Activated CD4-positive, alpha-beta T cell treated with anti-CD3 and anti-CD28 coated beads for 24 hours (primary cell): ENCODE measurements at places on chromosomes 12 and 14.

GRCh38 chr14:69629225-69630127 is 18.1 kb downstream of the SUSD6 start:
- DNase-seq = no peak

DNA sequence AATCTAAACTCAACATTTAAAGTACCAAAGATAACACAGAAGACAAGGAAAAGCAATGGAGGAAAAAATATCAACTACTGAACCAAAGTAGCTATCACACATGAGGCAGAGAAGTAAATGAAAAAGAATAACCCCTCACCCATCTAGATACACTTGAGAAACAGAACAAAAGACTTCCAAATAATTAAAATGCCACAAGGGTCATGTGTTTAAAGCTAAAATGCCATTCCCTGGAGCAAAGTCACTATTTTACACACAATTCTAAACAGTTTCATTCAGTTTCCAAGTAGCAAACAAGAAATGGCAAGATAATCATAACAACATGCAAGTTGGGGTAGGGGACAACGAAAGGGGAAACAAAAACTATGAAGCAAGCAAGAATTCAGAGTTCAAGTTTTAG is 12.0 kb downstream of the OSBPL8 start:
- no peak for DNase-seq

DNA sequence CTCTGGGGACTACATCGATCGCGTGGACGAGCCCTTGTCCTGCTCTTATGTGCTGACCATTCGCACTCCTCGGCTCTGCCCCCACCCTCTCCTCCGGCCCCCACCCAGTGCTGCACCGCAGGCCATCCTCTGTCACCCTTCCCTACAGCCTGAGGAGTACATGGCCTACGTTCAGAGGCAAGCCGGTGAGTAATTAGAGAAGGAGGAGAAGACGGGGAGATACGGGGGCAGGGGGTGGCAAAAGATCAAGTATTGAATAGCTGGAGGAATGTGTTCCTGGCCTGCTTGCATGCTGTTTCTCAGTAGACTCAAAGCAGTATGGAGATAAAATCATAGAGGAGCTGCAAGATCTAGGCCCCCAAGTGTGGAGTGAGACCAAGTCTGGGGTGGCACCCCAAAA is 21.9 kb downstream of the OS9 start:
- DNase-seq = no peak

- DNase-seq = no peak
These were observed 3.6 kb upstream of the RHOF start for GRCh38 chr12:121796855-121797751.

GRCh38 chr14:106766145-106766544 is 1239.8 kb downstream of the TMEM121 start:
- DNase-seq = no peak

GRCh38 chr12:27861428-27862167 is 81.6 kb upstream of the MANSC4 start:
- DNase-seq = no peak

DNA sequence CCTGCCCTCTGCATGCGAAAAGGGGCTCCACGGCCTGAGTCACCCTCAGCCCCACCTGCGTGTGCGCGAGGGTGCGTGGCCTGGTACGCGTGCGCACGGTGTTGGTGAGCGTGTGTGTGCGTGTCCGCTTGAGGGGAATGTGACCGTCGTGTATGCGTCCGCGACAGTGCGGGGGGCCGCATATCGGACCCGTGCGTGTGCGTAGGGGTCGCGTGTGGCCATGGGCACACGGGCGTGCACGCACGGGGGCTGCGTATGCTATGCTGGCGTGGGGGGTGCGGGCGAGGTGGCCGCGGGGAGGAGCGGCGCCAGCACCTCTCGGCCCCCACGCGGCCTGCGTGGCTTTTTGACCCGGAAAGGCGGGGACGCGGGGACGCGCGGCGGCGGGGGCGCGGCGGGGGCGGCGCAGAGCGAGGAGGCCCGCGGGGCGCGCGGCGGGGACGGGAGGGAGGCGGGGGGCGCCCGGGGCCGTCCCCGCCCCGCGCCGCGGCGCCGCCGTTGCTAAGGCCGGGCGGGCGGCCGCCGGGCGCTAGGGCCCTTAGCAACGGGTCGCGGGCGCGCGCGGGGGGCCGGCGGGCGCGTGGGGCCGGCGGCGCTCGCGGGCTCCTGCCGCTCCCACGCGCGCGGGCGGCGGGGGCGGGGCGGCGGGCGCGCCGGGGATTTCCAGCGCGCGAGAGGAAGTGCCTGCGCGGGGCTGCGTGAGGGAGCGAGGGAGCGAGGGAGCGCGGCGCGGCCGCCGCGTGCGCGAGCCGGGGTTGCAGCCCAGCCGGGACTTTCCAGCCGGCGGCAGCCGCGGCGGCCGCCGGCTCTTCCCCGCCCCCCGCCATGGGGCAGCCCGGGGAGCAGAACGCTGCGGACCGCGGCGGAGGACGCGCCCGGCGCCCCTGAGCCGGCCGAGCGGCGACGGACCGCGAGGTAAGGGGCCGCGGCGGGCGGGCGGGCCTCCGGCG is at the start of gene TRAF3:
Gene TRAF3, plus strand, starts transcription at position 689 of the 950 bp plus-strand sequence. CDS start 92,753 bp downstream, outside the sequence.
- peak; percentile 71 for DNase-seq

DNA sequence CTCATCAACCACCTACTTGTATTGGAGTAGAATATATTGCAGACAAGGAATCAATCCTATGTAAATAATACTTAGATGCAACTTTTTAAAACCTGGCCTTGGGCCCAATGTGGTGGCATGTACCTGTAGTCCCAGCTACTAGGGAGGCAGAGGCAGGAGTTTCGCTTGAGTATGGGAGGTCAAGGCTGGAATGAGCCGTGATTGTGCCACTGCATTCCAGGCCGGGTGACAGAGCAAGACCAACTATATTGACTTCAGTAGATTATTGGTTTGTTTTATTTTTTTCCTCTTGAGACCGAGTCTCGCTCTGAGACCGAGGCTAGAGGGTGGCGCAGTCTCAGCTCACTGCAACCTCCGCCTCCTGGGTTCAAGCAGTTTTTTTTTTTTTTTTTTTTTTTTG is 3.6 kb downstream of the LARP4 start:
- DNase-seq = no peak

DNA sequence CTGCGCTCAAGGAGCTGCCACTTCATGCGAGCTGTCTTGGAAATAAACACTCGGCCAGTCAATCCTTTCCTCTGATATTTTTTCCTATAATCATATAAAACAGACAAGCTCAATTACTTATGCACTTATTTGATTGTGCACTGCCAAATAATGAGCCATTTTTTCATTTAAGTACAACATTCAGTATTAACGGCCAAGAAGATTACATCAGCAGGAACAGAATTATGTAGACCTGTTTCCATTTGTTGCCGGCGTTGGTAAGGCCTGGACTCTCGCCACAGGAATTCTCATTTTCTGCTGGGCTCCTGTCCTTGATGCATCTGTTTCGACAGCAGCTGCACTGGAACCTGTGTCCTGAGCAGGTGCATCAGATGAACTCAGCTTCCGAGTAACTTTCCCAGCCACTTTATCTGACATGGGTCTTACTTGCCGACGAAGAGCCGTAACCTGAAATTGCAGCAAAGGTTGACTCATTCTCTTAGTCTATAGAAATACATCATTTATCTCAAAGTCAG is 110.2 kb downstream of the KIF21A start:
- DNase-seq = no peak

DNA sequence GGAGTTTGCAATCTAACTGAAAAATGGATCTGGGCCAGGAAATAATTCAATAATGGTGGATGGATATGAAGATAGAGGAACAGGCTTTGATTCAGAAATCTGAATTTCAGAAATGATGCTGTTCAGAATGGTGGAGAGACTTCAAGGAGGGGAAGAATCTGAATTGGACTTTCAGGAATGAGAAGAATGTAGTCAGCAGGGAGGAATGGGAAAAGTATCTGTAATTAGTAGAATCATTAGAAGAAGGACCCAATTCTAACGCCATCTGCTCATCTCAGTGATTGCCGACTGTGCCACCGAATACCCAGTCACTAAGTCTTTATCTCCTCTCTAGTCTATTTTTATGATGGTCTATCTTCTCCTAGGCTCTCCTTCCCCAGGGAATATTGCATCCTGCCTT is 363.2 kb downstream of the GALC start:
- DNase-seq = no peak

GRCh38 chr12:46519407-46519806 is 146.8 kb upstream of the SLC38A2 start:
- no peak for DNase-seq

DNA sequence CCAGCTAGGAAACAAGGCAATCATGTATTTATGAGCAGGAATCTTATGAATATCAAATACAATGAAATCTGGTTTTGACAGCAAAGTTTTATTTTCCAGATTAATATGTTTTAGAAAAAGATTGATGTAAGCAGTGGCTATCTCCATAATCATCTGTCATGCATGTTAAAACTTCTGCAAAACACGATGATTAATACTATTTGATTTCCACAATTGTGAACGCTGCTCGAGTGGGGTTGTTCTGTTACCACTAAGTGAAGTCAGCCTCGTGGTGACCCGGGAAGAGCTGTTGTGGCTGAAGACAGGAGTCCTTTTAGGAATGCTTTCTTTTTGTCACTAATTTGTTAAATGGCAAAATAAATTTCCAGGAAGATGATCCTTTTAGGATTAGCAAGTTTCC is 9.4 kb downstream of the CFAP251 start:
- no peak for DNase-seq

- DNase-seq = no peak
These were observed 76.0 kb downstream of the KCNK13 start for GRCh38 chr14:90137807-90138206.

DNA sequence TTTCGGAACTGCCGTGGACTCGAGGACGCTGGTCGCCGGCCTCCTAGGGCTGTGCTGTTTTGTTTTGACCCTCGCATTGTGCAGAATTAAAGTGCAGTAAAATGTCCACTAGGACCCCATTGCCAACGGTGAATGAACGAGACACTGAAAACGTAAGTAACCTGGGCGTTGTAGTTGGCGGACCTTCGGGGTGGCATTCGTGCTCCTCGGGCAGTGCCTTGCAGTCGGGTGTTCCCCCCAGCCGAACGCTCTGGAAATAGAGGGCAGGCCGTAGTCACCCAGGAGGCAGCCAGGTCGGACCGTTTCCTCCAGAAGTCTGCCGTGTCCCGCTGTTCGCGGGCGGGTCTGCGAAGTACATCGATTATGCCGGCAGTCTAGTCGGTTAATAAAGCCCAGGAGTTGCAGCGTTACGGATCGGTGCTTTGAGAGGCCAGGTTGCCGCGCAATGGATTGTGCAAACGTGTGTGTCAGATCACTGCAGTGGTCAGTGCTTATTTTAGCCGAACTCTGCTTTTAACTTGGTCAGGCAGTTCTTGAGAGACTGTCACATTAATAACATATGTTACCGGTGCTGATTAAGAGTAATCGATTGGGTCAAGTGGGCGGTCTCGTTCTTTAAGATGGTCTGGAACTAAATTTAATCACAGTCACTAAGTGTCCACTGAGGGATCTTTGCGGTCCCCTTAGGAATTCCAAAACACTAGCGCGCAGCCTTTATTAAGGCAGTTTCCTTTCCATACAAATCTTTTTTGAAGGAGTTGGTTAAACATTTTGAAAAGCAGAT is 906 bp downstream of the MARK3 start:
- DNase-seq = no peak

DNA sequence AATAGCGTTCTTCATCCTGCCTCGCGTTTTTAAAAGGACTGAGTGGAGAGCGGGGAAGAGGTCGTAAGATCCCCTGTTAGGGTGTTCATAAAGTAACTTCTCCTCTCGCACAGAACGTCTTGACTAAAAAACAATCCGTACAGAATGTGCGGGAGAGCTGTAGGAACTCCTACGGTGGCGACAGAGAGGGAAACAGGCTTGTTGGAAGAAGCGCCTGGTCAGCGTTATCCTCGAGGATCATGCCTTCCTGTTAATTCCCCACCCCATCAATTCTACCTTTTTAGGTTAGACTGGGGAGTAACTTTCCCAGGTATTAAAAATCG is 399 bp upstream of the WASHC4 start:
- DNase-seq = no peak

DNA sequence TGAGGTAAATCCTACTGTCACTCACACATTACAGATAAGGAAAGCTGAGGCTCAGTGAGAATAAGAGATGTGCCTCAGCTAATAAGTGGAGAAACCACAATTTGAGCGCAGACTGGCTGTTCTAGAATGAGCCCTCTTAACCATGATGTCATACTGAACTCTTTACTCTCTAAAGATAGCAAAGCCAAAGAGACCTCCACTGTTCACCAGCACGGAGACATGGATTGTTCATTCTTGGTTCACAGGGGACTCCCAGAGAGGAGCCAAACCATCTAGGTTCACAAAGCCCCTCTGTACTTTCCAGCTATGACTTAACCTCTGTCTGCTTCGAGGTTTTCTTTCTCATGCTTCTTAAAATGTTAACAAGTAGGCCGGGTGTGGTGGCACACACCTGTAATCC is 32.7 kb upstream of the YARS2 start:
- DNase-seq = no peak

GRCh38 chr14:54854181-54854580 is 48.4 kb downstream of the GCH1 start:
- no peak for DNase-seq

DNA sequence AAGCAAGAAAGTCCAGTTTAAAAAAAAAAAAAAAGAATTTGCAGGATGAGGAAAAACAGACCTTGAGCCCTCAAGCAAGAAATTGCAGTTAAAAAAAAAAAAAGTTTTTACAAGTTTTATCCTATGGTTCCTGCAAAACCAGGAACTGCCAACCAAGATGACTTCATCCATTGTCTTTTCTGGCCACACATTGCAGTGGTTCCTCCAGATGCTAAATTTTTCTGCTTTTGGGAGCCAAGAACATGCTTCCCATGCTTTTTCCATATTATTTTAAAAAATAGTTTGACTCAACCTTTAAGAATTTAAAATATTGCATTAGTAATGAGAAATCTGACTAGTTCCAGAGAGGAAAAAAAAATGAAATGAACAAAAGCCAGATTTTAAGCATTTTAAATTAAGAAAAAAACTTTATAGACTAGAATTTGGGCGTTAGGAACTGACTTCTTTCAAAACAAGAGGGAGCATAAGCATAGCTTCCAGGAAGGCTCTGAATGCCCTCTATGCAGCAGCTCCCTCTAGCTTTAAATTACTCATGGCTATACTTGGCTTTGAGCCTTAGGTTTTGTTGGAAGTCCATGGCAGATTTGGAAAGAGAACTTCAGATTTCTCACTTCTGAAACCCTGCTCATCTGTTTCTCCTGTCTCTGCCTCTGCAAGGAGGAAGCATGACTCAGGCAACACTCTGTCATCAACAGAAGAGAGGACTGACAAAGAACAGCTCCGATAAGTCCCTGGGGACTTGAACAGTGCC is 124.5 kb downstream of the GPR65 start:
- no peak for DNase-seq

DNA sequence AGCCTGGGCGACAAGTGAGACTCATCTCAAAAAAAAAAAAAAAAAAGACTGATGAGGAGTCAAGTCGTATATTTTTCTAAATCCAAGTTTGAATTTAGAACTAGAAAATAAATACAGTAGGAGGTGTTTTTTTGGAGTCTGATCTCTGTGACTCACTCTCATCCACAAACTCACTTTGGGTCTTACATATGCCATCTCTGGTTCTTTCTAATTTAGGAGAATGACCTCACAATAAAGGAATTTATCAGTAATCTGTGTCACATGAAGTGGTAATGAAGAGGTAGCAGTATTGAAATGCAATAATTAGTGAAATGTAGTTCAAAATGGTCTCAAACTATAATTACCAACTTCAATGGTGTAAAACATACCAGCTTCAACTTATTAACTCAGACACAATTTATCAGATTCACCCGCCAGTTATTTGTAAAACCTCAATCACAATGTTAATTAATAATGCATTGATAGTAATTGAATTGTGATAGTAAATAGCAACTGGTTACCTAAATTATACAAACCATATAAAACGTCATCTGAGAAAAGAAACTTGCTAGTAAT is 4.4 kb upstream of the CFL2 start:
- no peak for DNase-seq
